Vagina (tissue), 2 donors: ENCODE measurements at places on chromosomes 6 and 20.

GRCh38 chr20:38293491-38294065 is 10.4 kb upstream of the BPI start:
- DNase-seq: no peak

DNA sequence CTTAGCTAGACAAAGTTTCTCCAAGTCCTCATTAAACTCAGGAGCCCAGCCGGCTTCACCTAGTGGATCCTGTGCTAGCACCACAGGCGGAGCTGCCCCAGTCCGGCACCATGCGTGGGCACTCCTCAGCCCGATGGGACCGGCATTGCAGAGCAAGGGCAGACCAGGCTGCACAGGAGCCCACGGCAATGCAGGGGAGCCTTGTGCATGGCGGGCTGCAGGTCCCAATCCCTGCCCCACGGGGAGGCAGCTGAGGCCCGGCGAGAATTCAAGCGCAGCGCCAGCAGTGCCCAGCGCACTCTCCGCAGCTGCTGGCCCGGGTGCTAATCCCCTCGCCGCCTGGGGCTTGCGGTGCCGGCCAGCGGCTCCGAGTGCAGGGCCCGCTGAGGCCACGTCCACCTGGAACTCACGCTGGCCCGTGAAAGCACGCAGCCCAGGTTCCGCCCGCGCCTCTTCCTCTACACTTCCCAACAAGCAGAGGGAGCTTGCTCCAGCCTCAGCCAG is 292.3 kb upstream of the EYS start:
- no peak for DNase-seq

- no peak for DNase-seq
These were observed 23.6 kb upstream of the NR2E1 start for GRCh38 chr6:108142240-108142639.

- no peak for DNase-seq
These were observed 16.4 kb downstream of the SPTLC3 start for GRCh38 chr20:13025181-13025580.

- DNase-seq: no peak
These were observed 11.5 kb downstream of the TMEM63B start for GRCh38 chr6:44138717-44139350.

DNA sequence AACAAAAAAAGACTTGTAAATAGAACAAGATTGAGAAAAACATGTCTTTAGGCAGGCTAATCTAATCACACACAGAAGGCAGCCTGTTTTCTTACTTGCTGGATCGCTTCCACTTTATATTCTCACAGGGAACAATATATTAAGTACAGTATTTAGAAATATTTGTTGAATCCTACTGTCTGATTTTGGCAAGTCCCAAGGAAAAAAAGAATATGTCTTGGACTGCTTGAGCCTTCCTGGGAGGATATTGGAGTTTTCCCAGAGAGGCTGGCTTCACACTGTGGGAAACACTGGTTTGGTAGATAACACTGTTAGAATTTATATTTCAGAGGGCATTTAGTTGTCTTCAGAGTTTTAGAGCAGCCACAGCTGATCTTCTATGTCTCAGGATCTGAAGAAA is 229.7 kb downstream of the PRL start:
- DNase-seq: no peak

DNA sequence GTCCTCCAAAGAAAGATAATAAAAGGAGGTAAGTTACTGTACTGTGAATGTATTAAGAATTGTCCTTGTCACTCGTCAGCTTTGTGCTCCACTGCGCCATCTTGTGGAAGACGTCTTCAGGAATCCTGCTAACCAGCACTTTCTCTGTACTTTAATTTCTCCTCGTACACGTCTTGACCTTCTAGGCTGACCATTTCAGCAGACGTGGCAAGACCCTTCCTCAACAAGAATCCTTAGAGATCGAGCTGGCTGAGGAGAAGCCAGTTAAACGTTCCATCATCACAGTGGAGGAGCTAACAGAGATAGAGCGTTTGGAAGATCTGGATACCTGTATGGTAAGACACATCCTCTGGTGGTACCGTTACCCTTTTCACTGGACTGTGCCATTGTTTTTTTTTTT is 95.5 kb upstream of the SCGN start:
- DNase-seq: no peak

GRCh38 chr6:145809211-145809610 is 5.4 kb downstream of the FBXO30 start:
- no peak for DNase-seq

DNA sequence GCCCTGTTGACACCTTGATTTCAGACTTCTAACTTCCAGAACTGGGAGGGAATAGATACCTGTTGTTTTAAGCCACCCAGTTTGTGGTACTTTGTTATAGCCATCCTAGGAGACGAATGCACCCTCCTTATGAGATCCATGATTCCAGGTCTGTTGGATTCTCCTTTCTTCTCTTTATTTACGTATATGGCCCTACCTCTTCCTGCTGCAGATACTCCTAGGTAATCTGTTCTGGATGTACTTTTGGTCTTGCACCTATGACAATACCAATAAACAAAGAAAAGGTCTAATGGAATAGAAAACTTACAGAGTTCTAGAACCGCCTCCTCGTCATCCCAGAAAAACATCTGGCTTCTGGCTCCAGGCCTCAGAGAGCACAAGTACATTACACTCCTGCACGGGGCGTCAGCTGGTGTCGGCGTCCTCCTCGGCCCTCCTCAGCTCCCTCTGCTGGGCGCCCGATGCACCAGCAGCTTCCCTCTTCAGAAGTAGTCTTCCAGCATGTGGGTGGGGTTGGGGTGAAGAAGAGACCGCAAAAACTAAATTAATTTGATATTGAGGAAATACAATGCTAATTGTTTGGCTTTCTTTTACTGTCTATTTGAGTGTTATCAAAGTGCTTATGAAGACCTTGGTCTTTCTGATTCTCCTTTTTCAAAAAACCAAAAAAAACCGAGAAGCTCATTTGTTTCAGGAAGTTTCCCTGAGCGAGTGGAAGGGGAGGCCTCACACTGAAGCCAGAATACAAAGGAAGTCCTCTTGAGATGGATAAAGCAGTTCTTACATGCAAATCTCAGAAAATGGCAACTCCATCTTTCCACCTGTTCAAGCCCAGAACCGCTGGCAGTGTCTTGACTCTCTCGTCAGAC is 9.7 kb upstream of the ATXN1 start:
- DNase-seq: no peak

DNA sequence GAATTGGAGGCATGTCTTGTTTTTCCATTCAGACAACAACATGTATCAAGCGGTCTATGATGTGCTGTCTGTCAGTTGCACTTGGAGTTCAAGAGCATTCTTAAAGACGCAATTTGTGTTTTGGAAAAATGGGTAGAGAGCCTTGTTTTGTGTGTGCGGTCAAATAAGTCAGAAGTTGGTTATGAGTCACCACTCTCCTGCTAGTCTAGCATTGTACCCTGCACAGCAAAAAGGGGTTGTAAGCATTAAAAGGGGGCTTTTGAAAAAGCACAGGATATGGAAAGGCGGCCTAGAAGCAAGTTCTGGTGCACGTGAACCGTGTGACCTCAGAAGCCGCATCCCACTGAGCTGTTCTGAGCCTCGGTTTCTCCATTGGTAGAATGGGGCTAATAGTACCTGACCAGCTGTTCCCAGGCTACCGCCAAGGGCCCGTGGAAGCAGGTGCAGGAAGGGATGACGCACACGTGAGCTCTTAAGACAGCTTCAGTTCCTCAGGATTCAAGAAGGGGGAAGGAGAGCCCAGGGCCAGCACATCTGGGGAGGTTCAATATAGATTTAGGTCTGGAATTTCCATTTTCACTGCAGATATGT is 61.6 kb upstream of the SNX9 start:
- DNase-seq: no peak

DNA sequence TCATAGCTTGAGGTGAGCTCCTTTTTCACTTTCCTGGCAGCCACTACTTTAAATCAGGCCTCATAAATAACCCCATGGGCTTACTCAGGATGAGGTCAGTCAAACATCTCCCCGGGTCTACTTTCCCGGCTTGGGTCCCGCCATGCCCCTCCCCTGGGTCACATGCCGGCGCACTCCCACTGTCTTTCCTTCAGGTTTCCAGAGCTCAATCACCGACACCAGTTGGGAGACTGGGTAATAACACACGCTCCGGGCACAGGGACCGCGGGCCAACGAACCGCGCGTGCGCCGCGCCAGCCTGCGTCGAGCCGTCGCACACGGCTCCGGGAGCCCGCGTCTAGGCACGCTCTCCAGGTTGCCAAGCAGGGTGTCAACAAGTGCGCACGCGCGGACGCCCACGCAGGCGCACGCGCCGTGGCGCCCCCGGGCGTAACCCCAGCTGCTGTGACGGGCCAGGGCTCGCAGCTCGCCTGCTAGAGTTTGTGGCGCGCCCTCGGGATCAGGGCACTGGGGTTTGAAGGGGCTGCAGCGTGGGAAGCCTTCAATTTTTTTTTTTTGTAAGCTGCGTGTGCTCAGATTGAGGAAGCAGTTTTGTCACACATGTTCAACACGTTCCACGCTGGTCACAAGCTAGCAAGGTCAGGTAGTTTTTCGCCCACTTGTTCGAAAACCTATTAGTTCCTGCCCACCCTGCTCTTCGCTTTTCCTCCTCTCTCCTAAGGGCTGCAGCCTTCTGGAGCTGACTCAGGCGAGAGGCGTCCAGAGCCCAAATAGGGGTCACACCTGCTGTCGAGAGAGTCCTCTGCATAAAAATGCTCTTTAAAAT is 31.8 kb downstream of the TFAP2B start:
- DNase-seq: no peak

- no peak for DNase-seq
These were observed 846.4 kb upstream of the EYS start for GRCh38 chr6:66553441-66553840.
